ENCODE measurements at places on chromosomes 2 and 18.

GRCh38 chr2:181070119-181070835, 89.9 kb downstream of the UBE2E3 start:
- DNase-seq = no peak

DNA sequence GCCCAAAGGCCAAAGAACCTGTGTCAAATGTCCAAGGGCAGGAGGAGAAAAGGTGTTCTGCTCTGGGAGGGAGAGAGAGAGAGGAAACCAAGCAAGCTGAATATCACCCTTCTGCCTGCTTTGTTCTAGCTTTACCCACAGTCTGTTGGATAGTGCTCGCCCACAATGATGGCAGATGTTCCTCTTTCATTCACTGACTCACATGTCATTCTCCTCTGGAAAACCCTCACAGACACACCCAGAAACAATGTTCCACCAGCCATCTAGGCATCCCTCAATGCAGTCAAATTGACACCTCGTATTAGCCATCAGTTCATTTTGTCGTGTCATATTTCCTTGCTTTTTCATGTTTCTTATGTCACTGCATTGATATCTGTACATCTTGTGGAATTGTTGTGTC, 150.3 kb downstream of the UBR3 start:
- no peak for DNase-seq

DNA sequence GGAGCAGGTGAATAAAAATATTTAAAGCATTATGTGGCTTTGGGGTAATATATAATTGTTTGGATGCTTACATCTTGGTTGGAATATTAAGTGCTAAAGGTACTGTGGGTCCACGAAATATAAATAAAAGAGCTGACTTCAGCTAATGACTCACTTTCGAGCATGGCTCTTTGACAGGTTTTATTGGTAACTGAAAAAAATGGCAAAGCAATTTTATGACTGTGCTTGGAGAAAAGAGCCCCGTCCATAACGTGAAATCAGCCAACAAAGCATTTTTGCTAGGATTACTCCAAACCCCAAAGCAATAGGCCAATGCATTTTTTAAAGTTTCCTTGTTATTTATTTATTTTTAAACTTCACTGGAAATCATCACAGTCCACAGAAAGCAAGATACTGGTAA, 397.2 kb upstream of the CDH19 start:
- DNase-seq = no peak

DNA sequence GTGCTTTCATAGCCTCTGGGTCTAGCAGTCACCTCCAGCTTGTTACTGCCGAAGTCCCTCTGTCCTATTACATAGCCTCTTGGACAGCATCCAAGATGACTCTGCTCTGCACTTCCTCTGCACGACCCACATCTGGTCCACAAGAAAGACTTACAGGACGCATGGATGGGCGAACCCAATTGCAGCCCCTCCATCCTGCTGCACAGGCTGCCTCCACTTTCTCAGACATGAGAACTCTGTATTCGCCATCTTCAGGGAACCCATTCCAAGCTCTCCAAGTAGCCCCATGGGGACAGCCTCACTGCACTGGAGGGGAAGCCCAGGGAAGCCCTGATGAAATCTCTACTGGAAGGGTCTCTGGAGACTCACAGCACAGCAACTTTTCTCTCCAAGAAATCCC, 172.1 kb downstream of the GFPT1 start:
- no peak for DNase-seq

GRCh38 chr18:33606621-33607020, 28.6 kb downstream of the ASXL3 start:
- no peak for DNase-seq

GRCh38 chr18:23574611-23575308, 11.5 kb downstream of the NPC1 start:
- DNase-seq = no peak

GRCh38 chr2:85539361-85540132, 579 bp downstream of the MAT2A start:
- peak; percentile 87 for DNase-seq

DNA sequence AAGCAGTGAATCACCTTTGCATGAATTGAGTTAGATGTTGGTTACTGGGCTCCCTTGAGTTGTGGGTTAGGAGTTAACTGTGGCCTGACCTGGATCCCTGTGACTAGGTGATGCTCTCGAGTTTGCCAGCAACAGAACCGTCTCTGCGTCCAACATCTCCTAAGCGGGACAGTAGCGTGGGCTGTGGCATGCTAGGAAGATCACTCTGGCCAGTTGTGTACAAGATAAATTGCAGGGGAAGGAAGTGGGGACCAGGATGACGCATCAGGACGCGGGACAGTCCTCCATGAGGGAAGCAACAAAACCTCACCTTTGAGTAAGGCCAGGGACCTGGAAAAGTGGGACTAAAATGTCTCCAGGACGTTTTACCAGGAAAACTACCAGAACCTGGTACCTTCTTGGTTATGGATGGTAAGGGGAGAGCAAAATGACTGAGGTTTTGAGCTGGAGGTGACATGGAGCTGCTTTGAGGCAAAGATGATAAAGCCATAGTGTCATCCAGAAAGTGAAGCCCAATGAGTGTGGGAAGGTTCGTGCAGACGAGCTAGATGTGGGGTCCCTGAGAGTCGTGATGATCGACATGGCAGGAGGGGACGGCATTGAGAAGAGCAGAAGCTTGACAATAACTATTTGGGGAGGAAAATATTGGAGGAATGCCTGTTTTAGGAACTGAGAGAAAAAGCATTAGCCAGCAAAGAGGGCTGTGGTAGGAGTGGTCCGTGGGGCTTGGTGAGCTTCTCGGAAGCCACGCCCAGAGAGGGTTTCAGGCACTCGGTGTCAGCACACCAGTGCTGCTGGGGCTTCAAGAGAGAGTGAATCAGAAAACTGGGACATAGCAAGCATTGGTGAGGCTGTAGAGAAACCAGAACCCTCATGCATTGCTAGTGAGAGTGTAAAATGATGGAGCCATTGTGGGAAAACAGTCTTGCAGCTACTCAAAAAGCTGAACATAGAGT, 95.1 kb downstream of the SMAD7 start:
- no peak for DNase-seq

DNA sequence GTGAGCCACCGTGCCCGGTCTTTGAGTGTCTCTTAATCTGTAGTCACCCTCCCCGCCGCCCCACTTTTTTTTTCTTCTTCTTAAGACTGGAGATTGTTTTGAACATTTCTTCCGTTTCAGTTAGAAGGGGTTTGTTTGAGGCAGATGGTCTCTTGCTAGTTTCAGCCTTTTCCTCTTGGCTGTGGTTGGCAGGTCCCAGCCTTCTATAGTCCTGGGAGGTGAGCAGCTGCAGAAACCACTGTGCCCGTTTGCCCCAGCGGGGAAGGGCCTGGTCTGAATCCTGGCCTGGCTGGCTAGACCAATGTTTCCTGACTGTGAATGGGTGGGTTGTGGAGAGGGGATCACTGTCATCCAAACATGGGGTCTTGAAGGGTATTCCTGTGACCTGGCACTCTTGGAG, 30.1 kb upstream of the MCFD2 start:
- DNase-seq = no peak

DNA sequence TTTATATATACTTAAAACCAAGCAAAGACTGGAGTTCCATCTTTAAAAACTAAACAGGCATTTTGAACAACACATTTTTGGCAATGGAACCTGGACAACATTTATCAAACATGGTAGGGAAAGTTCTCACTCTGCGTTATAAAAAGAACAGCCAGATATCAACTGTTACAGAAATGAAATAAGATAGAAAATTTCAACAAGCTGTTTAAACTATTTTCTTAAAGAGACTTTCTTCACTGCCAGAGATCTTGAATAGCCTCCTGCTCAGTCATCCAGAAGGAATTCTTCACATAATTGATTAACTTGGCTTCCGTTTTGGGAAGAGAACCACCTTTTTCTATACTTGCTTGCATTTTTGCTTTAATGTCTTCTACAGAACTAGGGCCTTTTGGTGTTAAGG, 166.0 kb upstream of the PIK3C3 start:
- DNase-seq = no peak

Measured in ascending aorta (tissue), 2 donors.